ENCODE measurements at places on chromosomes 2 and 18.

DNA sequence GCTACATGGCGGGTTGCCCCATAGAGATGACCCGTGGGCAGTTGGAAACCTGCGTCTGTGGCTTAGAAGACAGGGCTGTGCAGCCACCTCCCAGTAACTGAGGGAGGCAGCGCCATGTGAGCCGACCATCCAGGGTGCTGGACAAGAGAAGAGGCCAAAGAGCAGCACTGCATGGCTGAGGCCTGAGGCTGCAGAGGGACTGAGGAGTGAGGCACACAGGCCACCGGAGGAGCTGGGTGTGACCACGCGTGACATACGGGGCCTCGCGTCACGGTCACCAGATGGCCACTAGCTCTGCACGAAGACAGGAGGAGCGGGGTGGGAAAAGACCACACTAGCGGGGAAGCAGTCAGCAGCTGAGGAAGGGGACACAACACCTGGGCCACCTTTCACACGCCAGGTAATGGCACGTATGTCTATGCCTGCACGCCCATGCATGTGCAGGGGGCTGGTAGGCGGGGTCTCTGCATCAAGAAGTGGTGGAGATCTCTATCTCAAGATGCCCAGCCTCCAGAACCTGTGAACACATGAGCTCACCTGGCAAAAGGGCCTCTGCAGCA lies 61.4 kb downstream of the NDUFA10 start:
- DNase-seq = no peak

DNA sequence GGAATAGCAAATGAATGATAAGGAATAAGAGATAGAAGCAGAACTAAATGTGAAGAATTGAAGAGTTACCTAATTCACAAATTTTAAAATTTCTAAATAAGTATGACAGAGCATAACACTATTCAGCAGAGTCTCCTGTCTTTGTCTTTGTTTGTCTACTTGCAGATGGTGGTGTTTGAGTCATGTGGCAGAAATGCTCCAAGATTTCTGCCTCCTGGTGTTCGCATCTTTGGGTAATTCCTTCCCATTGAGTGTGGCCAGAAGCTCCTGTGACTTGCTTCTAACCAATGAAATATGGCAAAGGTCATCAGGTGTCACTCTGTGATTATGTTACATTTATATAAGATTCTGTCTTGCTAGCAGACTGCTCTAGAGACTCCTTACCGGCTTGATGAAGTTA lies 45.6 kb upstream of the GALNT3 start:
- DNase-seq = no peak

DNA sequence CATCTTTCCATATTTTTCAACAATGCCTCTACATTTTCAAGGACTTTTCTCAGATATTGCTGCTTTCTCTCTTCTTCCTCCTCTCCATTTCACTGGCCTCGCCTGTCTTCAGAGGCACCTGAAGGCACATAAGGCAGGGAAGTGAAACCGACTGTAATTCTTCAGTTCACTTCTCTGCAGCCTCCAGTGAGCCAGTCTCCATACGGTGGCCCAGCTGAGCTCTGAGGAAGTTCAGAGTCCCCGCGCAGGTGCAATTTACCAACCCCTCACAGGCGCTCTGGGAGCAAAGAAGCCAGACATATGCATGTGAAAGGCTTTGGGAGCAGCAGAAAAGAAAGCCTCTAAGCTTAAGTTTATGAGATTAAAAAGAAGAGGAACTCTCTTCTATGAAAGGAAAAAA lies 12.4 kb downstream of the KLHL14 start:
- DNase-seq = no peak

GRCh38 chr2:213080969-213081617 lies 70.3 kb downstream of the IKZF2 start:
- DNase-seq = no peak

DNA sequence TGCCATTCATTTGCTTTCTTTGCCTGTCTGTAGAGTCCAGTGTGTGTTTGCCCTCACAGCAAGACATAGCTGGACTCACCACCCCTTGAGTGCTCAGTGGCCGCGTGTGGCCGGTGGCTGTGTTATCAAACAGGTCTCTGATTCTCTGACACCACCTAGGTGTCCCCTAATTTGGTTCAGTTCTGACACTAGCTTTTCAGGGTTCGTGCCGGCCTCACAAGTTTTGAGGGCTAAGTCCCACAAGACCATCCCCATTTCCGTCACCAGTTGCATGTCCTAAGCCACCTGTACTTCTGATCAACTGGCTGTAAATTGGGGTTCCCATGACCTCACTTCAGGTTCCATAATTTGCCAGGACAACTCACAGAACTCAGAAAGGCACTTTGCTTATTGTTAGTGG lies 23.5 kb downstream of the NCK2 start:
- DNase-seq = no peak

DNA sequence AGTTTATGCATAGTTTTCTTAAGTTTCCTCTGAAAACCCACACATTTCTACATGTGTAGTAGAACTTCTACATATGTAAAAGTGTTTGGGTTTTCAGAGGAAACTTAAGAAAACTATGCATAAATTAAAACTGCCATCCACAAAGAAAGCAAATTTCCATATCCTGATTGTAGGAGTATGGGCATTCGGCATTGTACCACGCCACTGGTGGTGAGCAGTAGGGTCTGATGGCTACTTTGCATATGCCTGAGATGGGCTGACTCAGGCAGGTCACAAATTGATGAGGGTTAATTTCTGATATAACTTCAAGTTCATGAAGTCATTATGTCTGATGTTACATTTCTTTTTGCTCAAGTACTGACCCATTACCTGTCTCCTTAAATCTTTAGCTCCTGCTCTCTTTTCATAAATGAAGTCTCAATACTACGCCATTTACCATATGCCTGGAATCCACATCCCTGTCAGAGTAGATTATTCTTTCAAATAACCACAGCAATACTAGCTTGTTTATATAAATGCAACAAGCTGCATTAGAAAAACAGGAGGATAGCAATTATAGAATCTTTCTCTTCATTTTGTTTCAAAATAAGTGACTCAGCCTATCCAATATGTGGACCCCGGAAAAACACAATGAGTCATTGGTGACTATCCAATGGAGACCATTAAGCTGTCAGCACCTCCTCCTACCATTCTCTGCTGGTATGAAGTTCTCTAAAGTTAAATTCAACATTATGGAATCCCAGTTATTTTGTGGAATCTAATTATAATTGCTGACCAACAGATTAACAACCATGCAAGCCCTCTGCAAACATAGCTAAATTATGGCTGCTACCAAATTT lies 355.2 kb upstream of the UBE2E3 start:
- no peak for DNase-seq

GRCh38 chr18:11994703-11995444 lies 13.6 kb downstream of the IMPA2 start:
- no peak for DNase-seq

DNA sequence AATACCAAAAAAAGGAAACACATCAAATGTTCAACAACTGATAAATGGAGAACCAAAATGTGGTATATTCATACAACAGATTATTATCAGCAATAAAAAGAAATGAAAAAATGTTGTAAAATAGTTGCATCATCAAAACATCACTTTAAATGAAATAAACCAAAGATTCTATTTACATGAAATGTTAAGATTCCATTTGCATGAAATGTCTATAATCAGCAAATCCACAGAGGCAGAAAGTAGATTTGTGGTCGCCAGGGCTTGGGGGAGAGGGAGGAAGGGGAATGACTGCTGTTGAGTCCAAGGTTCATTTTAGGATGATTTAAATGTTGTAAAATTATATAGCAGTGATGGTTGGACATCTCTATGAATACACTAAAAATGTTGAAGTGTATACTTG lies 181.9 kb downstream of the RTP5 start:
- DNase-seq = no peak

DNA sequence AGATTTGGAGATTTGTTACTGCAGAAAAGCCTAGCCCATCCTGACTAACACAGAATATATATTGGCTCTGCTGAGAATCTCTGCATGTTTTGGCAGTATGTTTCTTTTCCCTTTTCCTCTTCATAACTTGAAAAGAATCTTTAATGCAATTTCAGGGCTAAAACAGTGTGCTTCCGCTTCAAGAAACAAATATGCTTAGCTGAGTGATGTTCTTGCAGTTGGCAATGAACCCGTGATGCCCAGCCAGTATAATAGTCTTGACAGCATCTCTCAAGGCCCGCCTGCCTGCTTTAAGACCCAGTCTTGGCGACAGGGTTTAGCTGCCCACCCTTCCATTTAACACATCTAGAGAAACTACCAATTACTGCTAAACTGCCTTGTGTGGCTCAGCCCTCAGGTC lies 184.5 kb downstream of the INO80D start:
- DNase-seq = no peak

- DNase-seq = no peak
Observed at GRCh38 chr2:24363301-24363700, 3.0 kb upstream of the ITSN2 start.

DNA sequence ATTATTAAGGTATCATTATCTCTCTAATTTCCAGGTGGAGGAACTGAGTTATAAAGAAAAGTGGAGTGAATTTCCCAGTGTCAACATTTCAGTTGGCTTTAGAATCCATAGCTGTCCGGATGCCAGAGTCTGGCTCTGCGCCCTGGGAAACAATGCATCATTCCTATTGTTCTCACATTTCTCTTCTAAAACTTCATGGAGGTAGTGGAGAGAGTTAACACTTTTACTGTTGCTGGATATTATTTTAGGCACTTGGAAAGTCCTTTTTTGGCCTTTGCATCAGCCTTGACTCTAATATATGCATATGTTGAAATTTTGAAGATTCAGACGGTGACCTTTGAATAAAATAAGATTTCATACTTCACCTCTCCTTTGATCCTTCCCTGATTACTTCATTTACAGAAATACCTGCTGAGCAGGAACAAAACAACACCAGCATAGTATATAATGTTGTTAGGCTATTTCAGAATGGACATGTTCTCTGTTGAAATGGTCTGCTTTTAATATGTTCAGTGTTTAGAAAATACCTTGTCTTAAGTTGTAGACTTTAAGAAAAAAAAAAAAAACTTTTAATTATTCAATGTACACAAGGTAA lies 148.8 kb downstream of the EPHA4 start:
- no peak for DNase-seq

DNA sequence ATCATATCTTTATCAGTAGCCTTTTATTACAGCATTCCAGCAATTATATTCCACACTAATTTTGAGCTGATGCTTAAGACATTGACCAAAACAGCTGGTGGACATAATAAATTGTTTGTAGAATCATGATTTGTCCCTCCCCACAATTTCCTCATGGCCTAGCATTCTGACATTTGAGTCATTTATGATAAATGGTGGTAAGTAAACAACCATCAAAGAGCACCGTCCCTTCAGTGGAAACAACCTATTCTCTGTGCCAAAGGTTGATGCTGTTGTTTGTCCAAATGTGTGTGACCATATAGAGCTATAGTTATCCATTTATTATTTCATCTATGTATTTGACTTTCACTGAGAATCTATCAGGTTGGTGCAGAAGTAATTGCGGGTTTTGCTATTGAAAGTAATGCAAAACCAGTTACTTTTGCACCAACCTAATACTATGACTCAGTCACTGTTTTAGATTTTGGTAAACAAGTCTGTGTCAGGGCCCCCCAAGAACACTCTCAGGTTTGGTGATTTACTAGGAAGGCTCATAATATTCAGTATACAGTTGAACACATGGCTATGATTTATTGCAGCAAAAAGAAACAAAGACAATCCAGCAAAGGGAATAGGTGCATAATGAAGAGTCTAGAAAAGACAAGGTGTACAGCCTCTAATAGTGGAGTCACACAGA lies 608.7 kb upstream of the REG3G start:
- DNase-seq = no peak

DNA sequence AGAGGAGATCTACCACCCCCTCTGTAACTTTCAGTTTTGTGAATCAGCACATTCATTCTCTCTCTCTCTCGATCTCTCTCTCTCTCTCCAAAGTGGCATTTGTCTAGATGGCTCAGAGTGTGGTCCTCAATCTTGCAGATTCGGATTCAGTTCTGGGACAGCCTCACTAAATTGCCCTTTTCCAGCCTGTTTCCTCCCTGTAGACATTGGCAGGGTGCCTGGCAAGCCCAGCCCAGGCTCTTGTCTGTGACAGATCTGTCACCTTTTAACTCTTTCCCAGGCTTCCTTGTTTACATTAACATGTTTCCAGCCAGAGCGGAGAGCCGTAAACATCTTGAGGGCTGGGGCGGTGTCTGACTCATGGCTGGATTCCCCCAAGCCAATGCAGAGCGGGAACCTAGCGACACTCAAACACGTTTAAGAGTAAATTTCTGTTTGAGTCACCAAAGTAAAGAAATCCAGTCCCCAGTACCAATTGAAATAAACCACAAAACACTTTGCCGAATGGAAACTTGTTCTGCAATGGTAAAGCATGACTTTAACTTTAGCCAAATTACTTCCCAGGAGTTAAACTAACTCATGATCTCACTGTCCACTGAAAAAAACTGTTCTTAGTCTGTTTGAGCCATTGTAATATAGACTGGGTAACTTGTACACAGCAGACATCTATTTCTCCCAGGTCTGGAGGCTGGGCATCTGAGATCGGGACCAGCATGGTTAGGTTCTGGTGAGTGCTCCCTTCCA lies 6.6 kb upstream of the CYP27C1 start:
- DNase-seq = no peak

GRCh38 chr2:3406501-3406900 lies 27.0 kb downstream of the TRAPPC12 start:
- no peak for DNase-seq

GRCh38 chr2:111173338-111173737 lies 52.6 kb downstream of the BCL2L11 start:
- no peak for DNase-seq

DNA sequence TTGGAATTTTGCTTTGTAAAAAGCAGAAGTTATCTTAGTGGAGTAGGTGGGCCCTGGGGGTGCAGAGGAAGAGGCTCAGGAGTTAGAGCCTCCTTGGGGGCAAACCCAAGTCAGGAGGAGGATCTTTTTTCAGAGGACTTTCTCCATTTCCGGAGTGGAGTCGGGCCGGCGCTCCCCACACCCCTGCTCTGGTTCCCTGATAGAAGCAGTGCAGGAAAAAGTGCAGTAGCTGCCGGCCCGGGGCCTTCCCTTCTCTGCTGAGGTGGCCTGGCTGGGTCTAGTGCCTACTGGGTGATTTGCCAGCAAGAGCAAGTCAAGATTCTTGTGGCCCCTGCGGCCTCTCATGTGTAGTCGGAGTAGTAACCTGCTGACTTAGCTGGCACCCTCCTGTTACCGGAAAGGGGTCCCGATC lies 124.2 kb upstream of the HS6ST1 start:
- no peak for DNase-seq

DNA sequence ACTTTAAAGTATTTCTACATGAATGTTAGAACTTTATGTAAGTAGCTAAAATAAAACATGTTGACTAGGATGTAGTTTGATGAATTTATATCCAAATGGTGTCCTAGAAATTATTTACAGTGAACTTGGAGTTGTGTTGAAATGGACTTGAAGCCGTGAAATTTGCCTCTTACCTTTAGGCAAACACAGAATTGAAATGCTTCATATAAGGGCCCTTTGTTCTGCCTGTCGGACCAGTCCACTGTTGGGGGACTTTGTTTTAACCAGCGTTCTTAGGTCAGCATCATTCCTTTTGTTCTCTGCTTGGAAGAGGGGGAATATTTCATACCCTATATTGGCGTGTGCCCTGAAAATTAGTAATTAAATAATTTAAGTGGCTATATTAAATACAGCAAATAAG lies 18.3 kb downstream of the RAB12 start:
- DNase-seq = no peak

GRCh38 chr2:2183717-2184116 lies 147.4 kb downstream of the MYT1L start:
- DNase-seq = no peak
